ENCODE measurements at places on chromosomes 1 and 21.

GRCh38 chr21:43903451-43904091 is 38.5 kb downstream of the AGPAT3 start:
- DNase-seq: no peak

GRCh38 chr1:6495540-6496364 is 4.3 kb upstream of the PLEKHG5 start:
- DNase-seq: no peak

- DNase-seq: no peak
Measured at GRCh38 chr1:55926906-55927471, 652.4 kb downstream of the PLPP3 start.

DNA sequence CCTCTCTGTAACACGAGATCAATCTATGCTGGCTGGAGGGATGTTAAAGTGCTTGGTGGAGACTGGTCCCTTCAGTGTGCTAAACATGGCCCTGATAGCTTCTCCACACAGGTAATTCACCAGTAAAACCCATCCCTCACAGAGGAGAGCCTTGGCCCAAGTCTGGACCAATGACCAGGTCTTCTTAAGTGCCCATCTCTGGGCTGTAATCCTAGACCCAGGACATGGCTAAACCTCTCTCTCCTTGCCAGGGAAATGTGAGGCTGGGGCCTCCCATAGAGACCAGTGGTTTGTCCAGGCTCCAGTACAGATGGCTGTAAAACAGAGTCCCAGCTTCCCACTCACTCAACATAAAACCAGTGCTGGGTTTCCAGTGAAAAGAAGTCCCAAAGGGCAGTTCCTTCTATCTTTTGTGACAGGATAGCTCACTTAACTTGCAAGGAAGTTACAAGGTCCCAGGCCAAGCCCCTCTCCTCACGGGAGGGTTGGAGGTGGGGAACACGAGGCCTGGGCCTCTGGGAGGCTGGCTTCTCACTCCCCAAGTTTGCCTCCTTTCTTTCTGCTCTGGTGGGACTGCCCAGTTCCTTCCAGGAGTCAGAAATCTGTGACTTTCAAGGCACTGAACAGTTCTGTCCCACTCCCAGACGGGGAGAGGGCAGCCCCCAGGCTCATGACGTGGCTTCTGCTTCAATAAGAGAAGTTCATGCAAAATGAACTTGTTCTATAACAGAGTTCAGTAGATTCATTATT is 2.2 kb upstream of the KIF17 start:
- no peak for DNase-seq

GRCh38 chr1:241591317-241591716 is 48.9 kb downstream of the CHML start:
- no peak for DNase-seq

DNA sequence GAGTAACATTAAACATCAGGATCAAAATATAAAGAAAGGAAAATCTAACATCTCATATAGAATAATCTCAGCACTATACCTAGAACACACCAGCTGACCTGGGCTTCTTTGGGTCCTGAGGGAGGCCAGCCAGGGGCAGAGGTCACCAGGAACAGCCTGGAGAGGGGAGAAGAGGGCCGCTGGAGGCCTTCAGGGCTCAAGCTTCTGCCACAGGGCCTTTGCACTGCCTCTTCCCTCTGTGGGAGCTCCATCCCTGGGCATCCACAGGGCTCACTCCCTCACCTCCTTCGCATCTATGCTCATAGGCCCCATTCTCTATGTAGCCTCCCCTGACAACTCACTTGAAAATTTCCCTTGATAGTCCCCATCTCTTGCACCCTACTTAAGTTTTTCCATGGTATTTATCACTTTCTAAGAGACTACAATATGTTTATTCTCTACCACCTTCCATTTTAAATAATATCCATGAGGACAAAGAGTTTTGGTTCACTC is 73.9 kb downstream of the HIVEP3 start:
- DNase-seq: no peak

GRCh38 chr1:173669491-173669941 is at the start of gene ANKRD45:
TSS of gene ANKRD45 (minus strand) at chr1:173669851. CDS start at chr1:173659418, 10,433 bp downstream.
- DNase-seq: no peak

DNA sequence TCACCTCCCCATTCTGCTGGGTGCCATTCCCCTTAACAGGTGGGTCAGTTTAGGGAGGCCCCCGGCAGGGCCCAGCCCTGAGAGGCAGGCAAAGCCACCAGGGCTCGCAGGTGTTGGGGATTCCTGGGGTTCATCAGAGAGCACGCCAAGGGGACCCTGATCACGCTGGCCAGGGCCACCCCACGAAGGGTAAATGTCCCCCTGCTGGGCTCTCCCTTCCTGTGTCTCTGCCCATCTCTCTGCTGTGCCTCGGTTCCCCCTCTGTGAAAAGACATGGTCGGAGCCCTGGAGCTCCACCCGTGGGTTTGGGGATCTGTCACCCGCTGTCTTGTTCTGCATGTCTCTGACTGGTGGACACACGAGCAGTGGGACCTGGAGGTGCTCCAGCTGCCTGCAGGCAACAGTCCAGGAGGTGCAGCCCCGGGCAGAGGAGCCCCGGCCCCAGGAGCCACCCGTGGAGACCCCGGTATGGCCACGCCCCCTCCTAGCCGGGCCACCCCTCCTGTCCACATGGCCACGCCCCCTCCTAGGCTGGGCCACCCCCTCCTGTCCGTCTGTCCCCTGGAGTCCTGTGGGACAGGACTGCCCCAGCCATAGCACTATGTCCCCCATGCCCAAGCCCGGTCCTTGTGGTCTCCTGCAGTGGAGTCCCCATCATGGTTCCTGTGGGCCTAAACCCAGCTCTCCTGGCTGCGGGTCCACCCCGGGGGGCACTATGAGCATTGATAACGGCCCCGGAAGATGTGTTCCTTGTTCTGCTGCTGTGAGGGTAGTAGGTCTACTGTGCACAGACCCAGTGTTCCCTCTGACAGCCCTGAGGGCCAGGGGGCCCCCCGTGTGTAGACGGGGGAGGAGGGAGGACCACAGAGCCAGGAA is 6.5 kb downstream of the AIRE start:
- DNase-seq: no peak

GRCh38 chr1:165075725-165076370 is 280.7 kb downstream of the LMX1A start:
- DNase-seq: peak; percentile 2

DNA sequence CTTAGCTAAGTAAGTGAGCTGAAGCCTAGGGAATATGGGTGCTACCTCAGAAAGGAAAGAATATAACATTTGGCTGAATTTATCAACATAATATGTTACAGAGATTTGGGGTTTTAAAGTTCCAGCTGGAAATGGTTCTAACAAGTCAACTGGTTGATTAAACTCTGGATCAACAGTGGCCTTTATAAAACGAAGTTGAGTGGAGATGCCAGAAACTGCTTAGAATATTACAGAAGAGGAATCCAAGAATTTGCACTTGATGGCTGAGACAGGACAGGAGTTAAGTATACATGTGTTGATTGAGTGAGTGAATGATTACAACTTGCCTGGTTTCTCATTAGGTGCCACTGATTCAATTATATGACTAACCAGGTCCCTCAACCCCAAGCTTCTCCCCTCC is 7.4 kb upstream of the ZBTB17 start:
- DNase-seq: no peak

Data from GM19239 (cell line).